Urinary bladder (tissue), 4 donors: ENCODE measurements at places on chromosomes 7 and 10. TPM values are rescaled to one million over a fixed set of nuclear protein-coding genes. Genes with fewer than 3 reads are reported as not detected.
A peak's percentile ranks its signal among the peaks of the same experiment; 100 is the strongest.

ANKRD61 gene
- total RNA-seq: not detected

DNA sequence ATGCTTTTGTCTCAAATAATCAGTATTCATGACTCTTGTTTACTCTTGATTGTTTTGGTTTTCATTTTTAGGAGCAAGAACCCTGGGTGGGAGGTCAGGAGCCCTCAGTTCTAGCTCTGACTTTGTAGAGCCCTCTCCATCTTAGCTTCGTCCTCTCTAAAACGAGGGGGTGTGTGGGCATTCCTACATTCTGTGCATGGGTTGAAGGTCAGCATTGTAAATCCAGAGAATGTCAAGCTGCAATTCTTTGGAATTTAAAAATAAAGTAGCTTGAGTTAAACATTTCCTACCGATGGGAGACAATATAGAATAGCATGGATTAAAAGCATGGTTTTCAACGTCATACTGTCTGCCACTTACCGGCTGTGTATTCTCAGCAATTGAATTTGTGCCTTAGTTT is 128.3 kb downstream of the PRPF18 start:
- DNase-seq: no peak

CYP2C8 gene
- total RNA-seq: 1.1 TPM

DNA sequence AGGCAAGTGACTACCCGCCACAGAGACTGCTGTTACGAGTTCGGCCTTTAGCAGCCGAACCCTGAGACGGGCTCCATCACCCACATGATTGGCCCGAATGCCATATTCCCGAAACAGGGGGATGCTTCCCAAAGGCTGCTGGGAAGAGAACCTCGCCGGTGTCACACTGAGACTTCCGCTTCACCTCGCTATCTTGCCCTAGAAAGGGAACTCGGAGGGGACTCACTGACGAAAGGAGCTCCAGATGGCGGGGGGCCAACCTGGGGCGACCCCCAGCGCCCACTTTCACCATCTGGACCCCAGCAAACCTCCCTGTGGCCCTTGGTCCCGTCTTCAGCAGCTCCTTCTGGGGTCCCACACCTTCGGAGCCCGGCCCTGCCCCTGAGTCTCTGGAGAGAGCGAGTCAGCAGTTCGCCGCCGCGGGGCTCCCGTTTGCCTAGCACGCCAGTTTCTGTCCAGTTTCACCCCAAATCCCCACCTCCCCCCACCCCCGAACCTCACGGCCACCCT is 529 bp downstream of the HPS1 start:
- DNase-seq: no peak

GRCh38 chr7:99050971-99051370 is 92.9 kb downstream of the SMURF1 start:
- no peak for DNase-seq

DNA sequence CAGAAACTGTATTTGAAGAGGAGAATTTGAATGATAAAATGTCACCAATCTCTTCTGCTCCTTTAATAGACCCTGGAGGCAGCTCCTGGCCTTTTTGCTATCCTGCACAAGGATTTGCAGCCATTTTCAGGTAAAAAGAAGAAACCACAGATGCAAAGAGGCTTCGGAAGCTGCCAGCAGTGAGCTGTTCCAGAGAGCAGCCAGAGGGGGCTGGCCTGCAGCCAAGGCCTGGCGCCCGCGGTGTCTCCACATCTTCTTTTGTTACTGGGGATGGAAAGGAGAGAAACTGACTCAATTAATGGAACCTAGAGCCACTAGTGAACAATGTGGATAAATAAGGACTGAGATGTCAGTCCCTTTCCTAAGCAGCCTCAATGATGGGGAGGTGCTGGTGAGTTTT is 23.9 kb upstream of the GPR26 start:
- no peak for DNase-seq

OR2A42 gene
- 0.42 TPM for total RNA-seq

DNA sequence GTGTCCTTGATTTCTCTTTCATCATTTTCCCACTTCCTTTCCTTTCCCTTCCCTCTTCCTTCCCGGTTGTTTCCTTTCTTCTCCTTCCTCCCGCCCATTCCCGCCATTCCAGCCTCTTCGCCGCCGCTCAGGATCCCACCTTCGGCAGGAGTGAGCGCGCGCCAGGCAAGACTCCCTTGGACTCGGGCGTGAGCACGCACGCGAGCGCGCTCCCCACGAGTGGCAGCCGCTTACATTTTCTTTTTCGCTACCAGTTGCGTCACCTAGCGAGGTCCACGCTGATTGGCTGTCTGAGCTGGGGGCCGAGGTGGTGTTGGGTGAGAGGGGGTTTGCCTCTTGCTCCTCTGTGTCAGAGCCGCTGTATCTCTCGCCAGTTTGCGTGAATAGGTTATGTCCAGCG is 11.8 kb downstream of the ZAN start:
- DNase-seq: peak; percentile 26

UTF1 gene
- total RNA-seq: not detected

- DNase-seq: no peak
Observed at GRCh38 chr7:87213811-87214210, 5.7 kb downstream of the TMEM243 start.

DNA sequence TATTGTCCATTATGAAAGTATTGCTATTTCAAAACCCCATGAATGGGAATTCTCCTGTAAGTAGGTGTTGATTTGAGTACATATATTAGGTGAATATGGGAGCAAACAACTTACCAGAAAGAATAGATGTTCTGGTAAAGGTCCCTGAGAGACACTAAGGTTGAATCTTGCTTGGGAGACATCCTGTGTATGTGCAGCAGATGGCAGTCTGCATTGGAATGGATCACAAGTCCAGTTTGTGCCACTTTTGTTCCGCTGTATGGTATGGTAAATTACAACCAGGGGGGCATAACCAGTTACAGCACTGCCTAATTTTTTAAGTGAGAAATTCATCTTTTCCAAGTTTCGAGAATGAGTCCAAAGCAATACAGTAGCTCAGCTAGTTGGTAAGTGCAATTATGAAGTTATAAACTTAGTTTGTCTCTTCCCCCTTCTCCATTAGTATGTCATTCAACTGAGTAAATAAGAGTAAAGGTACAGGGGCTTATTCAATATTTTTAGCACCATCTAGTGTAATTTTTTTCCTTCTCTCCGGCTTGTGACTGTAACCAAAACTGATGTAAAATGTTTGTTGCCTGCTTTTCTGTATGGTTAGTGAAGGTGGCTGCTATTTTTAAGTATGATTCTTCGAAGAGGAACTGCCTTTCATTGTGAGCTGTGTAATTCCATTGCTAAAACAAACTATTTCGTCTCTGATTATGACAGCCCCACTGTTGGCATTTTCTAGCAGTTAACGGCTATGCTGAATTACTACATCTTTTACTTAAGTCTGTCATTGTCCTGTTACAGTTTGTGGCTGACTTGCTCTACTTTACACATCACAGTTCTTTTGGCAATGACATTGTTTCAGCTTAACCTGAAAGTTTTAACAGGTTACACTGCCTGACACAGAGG is 2.8 kb downstream of the MCU start:
- DNase-seq: no peak

DNA sequence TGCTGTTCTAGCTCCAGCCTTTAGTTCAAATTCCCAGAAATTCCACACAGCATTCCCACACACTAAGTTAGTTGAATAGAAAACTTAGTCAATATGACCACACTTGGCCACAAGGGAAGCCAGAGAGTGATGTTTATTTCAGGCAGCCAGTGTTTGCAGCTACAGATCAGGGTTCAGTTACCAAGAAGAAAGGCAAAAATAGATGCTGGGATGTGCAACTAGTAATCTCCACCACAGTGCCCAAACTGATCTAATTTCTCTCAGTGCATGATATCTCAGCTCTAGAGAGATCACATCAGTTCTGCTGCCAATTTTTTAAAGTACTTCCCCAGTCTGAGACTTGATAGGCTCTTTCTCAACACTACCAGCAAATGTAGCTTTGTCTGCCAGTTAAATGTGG is 17.6 kb downstream of the SLF2 start:
- DNase-seq: no peak

- no peak for DNase-seq
Observed at GRCh38 chr7:128274246-128274883, 33.3 kb downstream of the LEP start.

DNA sequence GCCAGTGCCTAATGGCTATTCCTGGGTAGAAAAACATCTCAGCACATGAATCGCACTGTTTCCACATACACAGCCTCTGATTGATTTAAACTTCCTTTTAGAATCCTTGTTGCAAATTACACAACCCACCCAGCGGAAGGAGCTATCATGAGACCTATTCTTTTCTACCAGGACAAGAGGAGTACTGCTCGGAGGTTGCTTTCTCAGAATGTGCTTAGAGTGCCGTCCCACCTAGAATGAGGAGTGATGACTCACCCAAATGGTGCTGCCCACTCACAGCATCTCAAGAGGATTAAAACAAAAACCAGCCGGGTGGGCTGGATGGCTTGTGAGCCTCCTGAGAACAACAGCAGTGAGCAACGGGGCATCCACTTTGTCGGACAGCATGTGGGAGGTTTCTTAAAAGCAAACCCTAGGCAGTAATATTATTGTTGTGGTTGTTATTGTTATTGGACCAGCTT is 128.9 kb downstream of the DGKI start:
- DNase-seq: no peak

DNA sequence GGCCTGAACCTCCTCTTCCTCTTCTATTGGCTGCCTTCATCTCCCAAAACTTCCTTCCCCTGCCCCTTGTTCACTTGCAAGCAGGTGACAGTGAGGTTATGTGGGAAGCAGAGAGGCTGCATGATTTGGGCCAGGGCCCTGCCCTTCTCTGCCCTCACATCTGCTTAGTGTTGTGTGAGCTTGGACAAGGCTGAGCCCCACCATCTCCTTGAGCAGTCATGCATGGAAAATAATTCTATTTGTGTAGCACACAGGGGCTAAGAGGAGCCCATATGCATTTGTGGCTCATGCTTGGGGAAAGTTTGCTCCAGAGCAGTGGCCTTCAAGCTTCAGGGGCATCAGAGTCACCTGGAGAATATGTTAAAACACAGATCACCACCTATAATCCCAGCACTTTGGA is 26.8 kb upstream of the AQP1 start:
- DNase-seq: no peak

DNA sequence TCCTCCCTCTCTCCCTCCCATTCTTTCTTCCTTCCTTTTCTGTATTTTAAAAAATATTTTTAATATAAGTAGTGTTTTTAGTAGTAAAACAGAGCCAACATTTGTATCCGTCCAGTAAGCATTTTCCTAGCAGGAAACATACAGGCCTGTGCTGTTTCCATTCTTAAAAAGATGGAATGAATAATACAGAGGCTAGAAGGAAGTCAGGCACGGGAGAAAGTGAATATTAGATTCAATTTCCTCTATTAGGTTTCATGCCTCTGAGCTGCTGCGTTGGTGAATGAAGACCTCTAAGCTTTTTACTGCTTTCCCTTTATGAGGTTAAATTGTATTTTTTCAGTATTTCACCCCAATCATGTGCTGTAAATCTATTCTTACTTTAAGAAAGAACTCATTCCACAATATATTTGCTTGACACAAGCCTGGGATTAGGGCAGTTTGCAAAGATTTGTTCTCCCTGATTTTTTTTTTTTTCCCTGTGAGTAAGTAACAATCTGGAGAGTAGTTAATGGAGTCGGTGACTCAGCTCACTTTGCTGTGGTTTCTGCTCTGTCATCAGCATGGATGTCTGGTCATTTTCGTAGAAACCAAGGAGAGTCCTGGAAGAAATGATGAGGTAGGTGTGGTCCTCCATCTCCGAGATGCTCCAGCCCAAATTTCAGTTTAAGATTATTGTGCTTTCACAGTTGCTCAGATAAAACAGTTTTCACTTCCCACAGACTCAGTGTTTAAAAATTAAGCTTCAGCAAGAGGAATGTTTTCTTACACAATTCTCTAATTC is 76.1 kb upstream of the PITRM1 start:
- DNase-seq: peak; percentile 54

- no peak for DNase-seq
Observed at GRCh38 chr7:92834507-92835260, 1.7 kb downstream of the CDK6 start.

GRCh38 chr7:44145479-44145968 is 4.4 kb upstream of the MYL7 start:
- no peak for DNase-seq

GRCh38 chr7:84123965-84124547 is 70.5 kb downstream of the SEMA3A start:
- no peak for DNase-seq

SYT15B gene
- total RNA-seq: 1.8 TPM

GRCh38 chr10:108566316-108567107 is 1356.8 kb downstream of the XPNPEP1 start:
- DNase-seq: no peak

DNA sequence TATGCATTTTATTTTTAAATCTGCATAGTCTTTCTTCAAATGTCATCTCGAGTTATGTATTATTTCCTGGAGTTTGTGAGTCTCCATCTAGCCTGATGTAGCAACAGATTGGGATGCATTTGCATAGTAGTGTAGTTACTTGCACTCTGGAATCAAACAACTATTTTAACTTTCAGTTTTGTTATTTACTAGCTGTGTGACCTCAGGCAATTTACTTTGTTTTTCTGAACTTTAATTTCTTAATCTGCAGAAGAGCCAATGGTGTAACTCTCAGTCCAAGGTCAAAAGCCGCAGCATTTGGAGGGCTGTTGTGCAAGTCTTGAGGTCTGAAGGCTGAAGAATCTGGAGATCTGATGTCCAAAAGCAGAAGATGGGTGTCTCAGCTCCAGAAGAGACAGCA is 175.8 kb upstream of the SORCS1 start:
- no peak for DNase-seq

DNA sequence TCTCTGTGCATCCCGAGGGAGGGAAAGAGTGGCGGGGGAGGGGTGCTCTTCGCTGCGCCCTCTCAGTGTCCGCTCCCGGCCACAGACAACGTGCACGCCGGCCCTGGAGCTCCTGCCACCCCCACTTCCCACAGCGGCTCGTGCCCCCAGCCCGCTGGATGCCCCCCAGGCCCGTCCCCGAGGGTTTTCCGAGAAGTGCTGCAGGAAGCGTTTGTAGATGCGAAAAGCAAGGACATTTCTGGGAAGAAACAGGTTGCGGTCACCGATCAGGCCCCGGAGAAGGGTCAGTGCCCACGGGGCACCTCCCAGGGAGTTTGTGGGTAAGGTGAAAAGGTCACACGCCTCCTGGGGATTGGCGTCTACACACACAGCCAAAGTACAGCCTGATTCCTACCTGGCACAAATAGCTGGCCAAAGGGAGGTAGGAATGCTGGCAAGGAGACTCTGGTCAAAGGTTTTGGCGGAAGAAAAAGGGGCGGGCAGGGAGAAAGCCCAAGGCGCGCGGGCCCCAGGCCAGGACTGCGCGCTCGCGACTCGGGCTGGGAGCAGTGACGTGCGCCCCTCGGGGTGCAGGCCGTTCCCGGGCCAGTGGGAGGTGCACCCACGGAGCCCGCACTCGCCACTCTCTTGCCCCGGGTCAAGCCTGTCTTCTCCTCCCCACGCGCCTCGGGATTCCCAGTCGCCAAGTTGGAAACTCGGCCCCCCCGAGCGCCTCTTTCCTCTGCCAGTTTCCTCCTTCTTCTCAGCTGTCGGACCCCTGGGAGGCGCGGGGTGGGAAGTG is 1.5 kb upstream of the NRP1 start:
- no peak for DNase-seq

RBM20 gene
- total RNA-seq: 2.3 TPM

LAMB4 gene
- 0.90 TPM for total RNA-seq

ARHGAP12 gene
- total RNA-seq: 92.4 TPM

MPP7 gene
- total RNA-seq: 31.2 TPM

GRCh38 chr7:112092709-112093395 is 113.3 kb downstream of the DOCK4 start:
- no peak for DNase-seq

GRCh38 chr7:129739427-129739826 is 127.9 kb downstream of the NRF1 start:
- no peak for DNase-seq
